ENCODE measurements at places on chromosomes 5 and 9. TPM values are rescaled to one million over a fixed set of nuclear protein-coding genes. Genes with fewer than 3 reads are reported as not detected.

OR13J1 gene
- not detected for total RNA-seq

TMEM252 gene
- not detected for total RNA-seq

WWC1 gene
- 15.5 TPM for total RNA-seq

MELK gene
- 71.4 TPM for total RNA-seq

INSYN2B gene
- not detected for total RNA-seq

GLIPR2 gene
- 2.7 TPM for total RNA-seq

PCDHA9 gene
- total RNA-seq, result 0.03 TPM

CDO1 gene
- total RNA-seq, result 9.2 TPM

IL9 gene
- not detected for total RNA-seq

FIBCD1 gene
- 6.2 TPM for total RNA-seq

- no peak for DNase-seq
Observed at GRCh38 chr5:84487963-84488362, 103.3 kb upstream of the EDIL3 start.

DNA sequence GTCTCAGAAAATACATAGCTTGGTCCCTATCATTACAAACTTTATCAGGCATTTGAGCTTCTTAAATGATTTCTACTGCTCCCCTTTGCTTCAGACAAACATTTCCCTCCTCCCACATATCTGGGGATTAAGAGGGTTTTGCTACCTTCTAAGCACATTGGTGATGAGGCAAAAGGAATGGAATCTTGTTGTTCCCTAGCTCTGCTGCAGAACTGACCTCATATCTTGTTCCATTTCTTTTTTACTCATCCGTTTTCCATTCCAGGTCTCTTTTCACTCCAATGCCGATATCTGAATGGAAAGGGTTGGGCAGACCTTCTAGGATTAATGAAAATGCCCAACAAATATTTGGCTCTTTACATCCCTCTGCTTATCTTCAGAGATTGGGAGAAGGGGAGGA is 444.6 kb downstream of the ZNF608 start:
- no peak for DNase-seq

GRCh38 chr9:7967851-7968250 is 168.3 kb upstream of the DMAC1 start:
- DNase-seq, result no peak

DNA sequence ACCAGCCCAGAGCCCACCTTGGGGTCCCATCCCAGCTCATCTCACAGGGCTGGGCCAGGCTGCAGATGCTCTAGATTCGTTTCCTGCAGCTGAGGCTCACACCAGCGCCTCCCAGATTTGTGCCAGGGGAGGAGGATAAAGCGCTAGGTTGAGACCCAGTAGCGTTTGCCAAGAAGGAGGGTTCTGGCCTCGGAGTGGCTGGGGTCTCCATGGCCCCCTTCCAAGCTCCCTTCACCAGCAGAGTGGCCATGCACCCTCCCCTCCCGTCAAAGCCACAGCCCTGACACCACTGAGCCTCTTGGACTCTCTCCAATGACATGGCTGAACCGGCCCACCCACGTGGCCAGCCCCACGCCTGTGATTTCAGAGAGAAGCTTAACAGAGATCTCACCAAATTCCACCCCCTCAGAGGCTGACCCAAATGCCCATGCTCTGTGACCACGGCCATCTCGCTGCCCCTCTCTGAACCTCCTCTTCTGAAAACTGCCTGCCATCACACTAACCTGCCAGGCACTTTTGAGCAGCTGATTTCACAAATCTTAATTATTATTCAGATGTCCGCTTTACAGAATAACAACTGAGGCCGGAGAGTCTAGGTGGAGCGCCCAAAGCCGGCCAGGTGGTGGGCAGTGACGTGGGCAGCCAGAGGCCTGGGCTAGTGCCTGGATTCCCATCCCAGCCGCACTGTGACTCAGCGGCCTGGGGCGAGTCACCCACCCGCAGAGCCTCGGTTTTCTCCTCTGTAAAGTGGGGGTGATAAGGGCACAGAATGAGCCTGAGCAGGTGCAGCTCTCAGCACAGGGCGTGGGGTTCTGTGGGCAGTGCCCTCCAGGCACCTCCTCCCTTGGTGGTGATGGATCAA is 155.7 kb downstream of the C9orf50 start:
- DNase-seq, result peak; percentile 49

GRCh38 chr5:26432386-26432785 is 606.0 kb downstream of the CDH9 start:
- DNase-seq, result no peak

DNA sequence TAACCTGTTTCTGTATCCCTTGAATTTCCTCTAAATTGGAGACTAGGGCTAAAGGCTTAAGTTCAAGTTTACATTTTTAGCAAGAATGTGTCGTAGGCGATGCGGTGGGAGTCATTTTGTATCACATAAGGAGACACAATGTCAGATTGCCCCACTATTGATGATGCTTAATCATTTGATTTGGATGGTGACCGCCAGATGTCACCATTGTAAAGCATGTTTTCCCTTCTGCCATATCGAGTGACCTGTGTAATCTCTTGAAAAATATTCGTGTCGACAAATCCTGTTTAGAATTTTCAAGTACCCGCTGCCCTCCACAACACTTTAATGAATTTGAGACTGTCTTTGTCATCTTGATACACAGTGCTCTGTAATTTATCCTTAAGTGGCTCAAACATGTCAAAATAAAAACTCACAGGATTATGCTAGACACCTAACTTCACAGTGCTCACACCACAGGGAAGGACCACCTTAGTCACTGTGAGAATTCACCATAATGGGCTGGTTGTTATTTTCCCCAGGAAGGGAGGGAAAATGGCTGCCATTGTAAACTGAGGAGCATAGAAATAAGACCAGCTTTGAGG is 34.5 kb upstream of the SLC46A2 start:
- DNase-seq, result peak; percentile 35

DNA sequence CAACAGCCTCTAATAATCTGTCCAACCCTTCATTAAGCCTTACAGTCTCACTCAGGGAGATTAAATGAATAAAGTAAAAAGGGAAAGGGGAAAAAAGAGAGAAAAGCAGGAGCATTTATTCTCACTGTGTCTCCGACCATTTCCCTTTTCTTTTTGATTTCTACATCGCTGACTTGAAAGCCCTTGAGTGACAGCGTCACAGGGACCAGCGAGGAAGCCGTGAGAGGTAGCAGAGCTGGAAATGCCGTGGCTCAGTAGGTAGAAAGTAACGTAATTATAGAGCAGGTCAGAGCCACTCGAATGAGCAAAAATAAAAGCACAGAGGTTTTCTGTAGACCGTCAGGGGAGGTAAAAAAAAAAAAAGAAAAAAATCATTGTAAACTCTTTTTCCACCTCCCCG is 52.4 kb downstream of the ASS1 start:
- no peak for DNase-seq

GRCh38 chr5:125370461-125371205 is 624.2 kb upstream of the ZNF608 start:
- no peak for DNase-seq

- peak; percentile 82 for DNase-seq
Observed at GRCh38 chr9:129225815-129226214, 47.8 kb upstream of the IER5L start.

DNA sequence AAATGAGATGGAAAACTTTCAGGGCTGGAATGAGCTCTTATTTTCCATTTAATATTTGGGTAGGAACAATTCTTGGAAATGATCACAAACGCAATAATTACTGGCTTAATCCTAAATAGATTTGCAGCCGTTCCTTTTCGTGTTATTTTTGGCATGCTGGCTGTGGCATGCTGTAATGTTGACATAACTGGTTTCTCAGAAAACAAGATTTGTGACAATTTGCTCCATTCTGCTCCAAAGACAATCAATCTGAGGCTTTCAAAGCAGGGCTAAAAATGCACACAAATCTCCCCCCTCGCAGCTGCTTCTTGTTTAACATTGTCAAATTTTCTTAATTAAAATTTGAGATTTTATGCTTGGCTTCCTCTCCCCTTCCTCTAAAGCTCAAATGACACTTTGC is 151.2 kb downstream of the TTC39B start:
- no peak for DNase-seq

- no peak for DNase-seq
Observed at GRCh38 chr5:110413856-110414255, 312.6 kb downstream of the TMEM232 start.

DNA sequence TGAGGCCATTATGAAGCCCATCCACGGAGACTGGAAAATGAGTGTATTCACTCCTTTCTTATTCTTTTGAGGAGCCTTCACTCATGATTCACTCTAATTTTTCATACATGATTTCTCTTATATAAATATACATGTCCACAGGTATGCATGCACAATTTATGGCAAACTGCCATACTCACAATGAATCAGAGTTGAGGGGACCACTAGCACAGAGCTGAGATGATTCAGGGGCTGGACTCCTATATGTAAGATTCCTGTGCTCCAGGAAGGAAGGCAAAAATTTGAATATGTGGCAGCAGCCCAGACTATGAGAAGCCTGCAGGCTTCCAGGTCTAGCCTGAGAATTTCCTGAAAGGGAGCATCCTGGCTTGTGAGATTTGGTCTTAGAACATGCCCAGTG is 484.6 kb downstream of the PRELID2 start:
- no peak for DNase-seq

DNA sequence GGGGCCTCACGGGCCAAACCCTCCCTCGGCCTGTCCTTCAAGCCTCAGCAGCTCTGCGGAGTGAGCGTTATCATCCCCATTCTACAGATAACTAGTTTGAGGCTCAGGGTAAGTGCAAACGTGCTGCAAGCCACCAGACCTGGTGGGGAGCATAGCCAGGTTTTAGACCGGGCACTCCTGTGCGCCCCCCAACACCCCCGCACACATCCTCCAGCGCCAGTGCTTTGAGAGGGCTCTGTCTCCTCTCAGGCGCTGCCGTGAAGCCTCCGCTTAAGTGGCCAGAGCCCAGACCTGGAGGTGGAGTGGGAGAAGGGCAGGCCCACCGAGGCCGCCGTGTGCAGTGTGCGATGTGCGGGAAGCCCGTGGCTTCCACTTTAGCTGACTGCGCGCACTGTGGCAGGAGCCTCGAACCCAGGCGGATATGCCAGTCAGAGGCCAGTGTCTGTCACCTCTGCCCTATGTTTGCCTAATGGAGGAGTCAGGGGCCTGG is 1.6 kb upstream of the MGAT1 start:
- no peak for DNase-seq

DNA sequence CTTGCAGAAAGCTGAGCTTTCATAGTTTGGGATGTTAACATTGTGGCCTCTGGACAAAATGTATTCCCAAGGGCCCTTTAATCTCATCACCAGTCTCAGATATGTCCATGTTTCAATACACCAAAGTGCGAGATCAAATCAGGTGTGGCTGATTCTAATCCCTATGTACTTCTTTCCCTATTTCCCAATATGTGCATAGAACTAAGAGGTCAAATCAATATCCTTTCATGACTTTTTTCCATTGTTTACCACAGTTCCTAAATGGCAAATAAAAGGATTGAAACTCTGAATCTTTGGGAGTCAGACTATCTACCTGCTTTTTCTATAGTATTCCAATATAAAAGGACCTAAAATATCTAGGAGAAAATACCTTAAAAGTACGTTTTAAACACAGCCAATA is 105.0 kb downstream of the FBXO38 start:
- DNase-seq, result no peak

DNA sequence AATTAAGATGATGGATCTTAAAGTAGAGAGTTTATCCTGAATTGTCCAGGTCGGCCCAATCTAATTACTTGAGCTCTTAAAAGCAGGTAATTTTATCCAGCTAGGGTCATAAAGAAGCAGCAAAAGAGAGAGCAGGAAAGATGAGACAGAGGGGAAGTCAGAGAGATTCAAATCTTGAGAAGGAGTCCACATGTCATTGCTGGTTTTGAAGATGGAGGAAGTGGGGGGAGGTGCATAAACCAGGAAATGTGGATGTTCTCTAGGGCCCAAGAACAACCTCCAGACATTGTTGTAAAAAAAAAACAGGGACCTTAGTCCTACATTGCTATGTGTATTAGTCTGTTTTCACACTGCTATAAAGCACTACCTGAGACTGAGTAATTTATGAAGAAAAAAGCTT is 66.4 kb downstream of the SLCO4C1 start:
- no peak for DNase-seq

DNA sequence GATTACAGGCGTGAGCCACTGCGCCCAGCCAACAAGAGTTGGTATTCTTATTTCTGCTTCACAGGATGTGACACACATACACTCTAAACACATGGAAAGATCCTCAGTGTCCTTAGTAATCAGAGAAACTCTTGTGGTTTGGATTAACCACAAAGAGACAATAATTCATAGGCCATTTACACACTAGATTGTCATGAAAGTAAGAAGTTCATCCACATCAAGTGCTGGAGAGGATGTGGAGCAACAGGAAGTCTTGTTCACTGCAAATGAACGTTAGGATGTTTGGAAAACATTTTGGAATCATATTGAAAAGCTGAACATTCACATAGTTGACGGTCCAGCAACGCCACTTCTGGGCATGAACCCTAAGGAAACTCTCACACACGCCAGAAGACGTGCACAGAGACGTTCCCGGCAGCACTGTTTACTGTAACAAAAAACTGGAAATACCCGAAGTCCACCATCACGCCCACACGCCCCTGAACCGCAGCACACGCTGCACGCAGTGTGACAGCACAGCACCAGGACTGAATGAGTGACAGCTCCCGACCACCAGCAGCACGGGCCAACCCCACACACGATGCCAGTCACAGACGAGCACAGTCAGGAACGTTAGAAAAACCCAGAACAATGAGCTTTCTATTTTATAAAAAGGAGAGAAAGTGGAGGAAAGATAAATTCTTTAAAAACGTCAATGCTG is 87.6 kb downstream of the COL23A1 start:
- no peak for DNase-seq

DNA sequence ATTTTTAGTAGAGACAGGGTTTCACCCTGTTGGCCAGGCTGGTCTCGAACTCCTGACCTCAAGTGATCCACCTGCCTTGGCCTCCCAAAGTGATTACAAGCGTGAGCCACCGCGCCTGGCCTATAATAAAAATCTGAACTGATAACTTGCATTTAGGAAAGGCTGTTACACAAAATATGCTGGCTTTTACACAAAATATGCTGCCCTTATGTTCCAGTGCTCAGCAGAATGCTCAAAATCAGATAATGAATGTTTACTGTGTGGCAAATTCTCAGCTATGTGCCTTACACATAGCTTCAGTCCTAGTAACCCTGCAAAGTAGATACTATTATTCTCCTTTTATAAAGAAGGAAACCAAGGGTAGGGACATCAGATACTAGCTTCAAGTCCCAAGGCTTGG is 141.3 kb upstream of the MSX2 start:
- no peak for DNase-seq

- no peak for DNase-seq
Observed at GRCh38 chr5:68070591-68071281, 144.8 kb upstream of the PIK3R1 start.

GRCh38 chr5:109038209-109038840 is 290.6 kb downstream of the FER start:
- DNase-seq, result no peak

Data from H7 (cell line).